ENCODE measurements at places on chromosomes 7 and 10.
A peak's percentile ranks its signal among the peaks of the same experiment; 100 is the strongest.

DNA sequence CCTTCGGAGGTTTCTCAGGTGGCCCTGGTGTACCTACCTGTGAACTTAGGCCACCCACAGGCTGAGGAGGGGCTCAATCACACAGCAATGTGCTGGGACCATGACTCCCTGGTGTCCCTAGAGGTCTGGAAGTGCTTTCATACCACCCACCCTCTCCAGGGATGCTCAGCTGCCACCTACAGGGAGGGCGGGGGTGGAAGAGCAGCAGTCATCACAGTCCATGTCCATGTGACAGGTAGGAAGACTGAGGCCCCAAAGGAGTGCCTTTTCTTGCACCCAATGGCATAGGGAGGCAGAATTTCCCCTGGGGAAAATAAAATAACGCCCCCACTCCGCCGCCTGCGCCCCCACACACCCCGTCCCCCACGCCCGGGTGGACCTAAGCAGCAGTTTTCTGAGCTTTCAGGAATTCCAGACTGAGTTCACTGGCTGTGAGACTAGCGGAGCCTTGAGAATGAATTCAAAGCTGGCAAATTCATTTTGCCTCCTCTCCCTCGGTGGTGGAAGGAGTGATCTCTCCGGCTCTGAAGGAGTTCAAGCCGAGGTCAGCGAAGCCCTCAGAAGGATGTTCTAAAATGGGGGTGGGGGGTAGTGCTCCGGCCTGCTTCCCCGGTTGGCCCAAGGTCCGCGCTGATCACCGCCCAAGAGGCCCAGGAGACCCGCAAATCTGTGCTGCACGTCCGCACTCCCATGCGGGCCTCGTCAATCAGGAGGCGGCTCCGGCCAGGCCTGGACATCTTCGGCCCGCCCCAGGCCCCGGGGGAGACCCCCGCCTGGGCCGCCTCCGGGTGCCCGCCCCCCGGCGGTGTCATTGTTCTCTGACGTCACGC, 2.1 kb upstream of the ZMIZ1 start:
- DNase-seq: peak; percentile 87

DNA sequence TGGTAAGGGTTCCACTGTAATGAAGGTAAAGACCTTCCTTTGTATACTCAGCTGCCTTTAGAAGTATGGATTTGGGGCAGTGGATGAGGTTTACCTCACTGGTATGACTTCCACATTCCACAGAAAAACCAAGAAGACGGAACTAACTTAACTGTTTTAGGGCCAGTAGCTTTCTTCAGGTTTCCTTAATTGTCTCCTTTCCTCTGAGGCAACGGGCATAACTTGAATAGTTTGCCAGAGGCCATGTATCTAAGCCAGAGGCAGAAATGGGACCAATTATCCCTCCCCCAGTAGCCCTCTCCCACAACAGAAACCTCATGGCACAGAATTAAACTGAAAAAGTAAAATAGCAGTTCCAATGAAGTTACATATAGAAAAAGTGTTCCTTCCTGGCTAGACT, 281.7 kb downstream of the PHTF2 start:
- DNase-seq: no peak

- no peak for DNase-seq
Measured at GRCh38 chr10:45428611-45429510, 54.8 kb downstream of the ALOX5 start.

DNA sequence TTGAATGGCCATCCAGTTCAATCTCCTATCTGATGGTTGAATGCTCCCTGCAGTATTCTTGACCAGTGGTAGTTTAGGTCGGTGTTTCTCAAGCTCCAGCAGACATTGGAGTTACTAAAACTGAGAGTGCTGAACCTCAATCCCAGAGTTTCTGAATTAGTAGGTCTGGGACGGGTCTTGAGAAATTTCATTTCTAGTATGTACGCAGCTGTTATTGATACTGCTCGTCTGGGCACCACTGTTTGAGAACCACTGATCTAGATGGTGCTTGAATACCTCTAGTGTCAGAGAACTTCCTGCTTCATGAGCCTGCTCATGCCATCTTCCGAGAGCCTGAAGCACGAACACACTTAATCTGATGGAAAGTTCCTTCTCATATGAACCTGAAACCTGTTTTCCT, 99.4 kb upstream of the CREB5 start:
- DNase-seq: no peak

- DNase-seq: no peak
Measured at GRCh38 chr10:29249018-29249417, 39.9 kb upstream of the LYZL1 start.

GRCh38 chr7:74021546-74022320, 6.2 kb upstream of the ELN start:
- no peak for DNase-seq

DNA sequence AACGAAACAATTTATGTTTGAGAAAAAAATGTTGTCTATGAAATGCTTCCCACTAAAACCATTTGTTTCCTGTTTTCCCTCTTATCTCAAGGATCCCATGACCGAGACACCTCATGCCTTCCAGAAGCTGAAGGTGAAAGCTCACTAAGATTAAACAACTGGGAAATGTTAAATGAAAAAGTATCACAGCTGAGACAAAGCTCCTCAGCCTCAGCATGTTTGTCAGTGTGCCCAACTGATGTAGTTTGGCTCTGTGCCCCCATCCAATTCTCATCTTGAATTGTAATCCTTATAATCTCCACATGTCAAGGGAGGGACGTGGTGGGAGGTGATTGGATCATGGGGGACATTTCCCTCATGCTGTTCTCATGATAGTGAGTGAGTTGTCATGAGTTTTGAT, 327.3 kb downstream of the HTR7 start:
- DNase-seq: no peak

- no peak for DNase-seq
Measured at GRCh38 chr7:139673230-139673629, 104.6 kb downstream of the HIPK2 start.

GRCh38 chr7:71439321-71439720, 307.4 kb downstream of the GALNT17 start:
- DNase-seq: no peak

DNA sequence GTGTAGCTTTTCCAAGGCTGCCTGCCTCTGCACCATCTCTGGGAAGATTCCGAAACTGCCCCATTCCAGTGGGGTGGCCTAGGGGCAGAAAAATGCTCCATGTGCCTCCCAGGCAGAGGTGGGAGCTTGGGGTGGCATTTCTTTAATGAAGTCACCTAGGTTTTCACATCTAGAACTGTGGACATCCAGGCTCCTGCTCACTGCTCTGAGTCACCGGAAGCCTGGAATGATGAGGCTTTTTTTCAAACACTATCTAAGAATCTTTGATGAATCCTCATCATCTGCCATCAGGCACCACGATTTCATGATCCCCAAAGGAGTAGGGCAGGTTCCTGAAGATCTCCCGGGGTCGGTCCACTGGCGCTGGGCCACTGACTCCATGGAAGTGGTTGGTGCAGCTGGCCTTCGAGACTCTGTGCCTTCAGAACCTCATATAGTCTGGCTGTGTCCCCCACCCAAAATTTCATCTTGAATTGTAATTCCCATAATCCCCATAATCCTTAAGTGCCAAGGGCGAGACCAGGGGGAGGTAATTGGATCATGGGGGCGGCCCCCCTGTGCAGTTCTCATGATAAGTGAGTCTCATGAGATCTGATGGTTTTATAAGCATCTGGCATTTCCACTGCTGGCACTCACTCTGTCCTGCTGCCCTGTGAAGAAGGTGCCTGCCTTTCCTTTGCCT, 37.1 kb downstream of the MTURN start:
- no peak for DNase-seq

DNA sequence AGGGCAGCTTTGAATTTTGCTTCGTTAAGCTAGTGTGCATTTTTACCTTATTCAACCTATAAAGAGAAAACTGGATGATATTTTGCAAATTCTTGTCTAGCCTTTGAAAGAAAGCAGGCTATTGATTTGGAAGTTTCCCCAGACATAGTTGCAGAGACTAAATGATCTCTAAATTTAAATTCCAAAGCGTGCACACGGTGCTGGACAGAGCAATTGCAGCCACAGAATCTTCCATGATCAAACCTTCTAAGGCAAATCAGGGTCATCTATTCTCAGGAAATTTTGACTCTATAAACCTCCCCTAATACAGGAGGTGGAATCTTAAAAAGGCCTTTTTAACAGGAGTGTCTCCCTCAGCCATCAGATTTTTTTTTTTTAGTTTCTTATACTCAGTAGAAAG, 159.9 kb downstream of the MDFIC start:
- no peak for DNase-seq

- DNase-seq: no peak
Measured at GRCh38 chr7:126450269-126450671, 802.5 kb downstream of the GRM8 start.

DNA sequence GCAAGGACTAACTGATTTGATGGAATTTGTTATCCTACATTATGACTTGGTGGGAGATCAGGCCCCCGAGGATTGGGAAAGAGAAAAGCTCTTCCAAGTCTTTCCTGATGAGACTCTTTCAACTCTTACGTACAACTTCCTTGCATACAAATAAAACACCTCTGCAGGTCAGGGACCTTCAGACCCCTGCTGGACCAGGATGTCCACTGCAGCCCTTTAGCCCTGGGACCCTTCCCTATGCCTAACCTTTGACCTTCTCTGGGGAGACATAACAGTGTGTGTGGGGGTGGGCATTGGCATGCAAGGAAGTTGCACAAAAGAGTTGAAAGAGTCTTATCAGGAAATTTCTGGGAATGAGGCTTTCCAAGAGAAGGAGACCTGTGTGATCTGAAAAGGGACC, 859.4 kb downstream of the TYW1 start:
- no peak for DNase-seq
